Omental fat pad (tissue), 4 donors: ENCODE measurements at places on chromosomes 12 and 14. TPM values are rescaled to one million over a fixed set of nuclear protein-coding genes. Genes with fewer than 3 reads are reported as not detected.

Gene ITGB7
- total RNA-seq, result 1.1 TPM

- DNase-seq, result no peak
Measured at GRCh38 chr14:54639611-54640010, 72.7 kb downstream of the SAMD4A start.

DNA sequence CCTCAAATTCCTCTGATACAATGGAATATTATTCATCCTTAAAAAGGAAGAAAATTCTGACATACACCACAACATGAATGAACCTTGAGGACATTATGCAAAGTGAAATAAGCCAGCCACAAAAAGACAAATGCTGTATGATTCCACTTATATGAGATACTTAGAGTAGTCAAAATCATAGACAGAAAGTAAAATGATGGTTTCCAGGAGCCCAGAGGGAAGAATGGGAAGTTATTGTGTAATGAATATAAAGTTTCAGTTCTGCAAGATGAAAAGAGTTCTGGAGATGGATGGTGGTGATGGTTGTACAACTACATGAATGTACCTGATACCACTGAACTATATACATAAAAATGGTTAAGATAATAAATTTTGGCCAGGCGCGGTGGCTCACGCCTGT, 18.3 kb downstream of the VWF start:
- no peak for DNase-seq

- DNase-seq, result no peak
Measured at GRCh38 chr12:131371401-131372170, 339.3 kb upstream of the SFSWAP start.

GRCh38 chr12:89376844-89377243, 24.5 kb upstream of the DUSP6 start:
- no peak for DNase-seq

- no peak for DNase-seq
Measured at GRCh38 chr12:51082561-51083125, 753 bp downstream of the CSRNP2 start.

GRCh38 chr12:10739157-10740118, 16.3 kb upstream of the YBX3 start:
- no peak for DNase-seq
